Stimulated activated CD8-positive, alpha-beta memory T cell treated with anti-CD3 and anti-CD28 coated beads, Interleukin-7, amount 100 ng/mL, for 4 hours (primary cell): ENCODE measurements at places on chromosomes 6 and 20.

- no peak for DNase-seq
These were observed 11.5 kb downstream of the FILIP1 start for GRCh38 chr6:75481936-75482593.

- no peak for DNase-seq
These were observed 832.6 kb downstream of the QKI start for GRCh38 chr6:164247106-164247505.

DNA sequence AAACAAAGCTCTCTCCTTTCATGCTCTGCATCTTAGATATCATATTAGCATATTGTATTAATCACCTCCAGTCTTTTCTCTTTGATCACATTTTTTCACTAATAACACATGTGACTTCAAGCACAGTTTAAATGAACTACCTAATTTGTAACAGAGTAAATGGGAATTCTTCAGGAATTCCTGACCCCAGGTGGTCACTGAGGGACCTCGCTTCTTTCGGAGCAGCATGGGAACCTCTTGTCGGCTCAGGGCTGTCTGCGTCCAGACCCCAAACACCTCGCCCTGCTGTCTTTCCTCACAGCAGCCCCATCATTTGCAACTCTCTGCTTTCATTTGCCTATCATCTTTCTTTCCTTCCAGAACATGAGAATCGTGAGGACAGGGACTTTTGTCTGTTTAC is 103.5 kb downstream of the DACT2 start:
- DNase-seq = no peak

DNA sequence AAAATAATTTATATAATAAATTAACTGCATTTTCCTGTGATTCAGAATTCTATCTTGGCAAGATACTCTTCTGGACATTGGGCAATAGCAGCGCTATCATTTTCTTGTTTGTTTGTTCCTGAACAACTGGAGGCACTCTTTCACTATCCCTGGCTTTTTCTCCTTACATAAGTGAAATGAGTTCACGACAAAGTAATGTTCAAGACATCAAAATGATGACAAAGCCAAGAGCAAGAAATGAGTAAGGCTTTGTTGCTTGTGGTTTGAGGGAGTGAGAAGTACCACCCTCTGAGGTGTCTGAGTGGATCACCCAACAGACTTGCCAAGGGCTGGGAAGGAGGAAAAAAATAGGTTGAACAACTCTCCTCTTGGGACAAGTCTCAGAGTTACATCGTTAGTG is 466.6 kb upstream of the JAG1 start:
- no peak for DNase-seq

- no peak for DNase-seq
These were observed 394.2 kb downstream of the BMP2 start for GRCh38 chr20:7161690-7162089.

GRCh38 chr6:11810039-11810541 is 31.5 kb upstream of the ADTRP start:
- DNase-seq = no peak

DNA sequence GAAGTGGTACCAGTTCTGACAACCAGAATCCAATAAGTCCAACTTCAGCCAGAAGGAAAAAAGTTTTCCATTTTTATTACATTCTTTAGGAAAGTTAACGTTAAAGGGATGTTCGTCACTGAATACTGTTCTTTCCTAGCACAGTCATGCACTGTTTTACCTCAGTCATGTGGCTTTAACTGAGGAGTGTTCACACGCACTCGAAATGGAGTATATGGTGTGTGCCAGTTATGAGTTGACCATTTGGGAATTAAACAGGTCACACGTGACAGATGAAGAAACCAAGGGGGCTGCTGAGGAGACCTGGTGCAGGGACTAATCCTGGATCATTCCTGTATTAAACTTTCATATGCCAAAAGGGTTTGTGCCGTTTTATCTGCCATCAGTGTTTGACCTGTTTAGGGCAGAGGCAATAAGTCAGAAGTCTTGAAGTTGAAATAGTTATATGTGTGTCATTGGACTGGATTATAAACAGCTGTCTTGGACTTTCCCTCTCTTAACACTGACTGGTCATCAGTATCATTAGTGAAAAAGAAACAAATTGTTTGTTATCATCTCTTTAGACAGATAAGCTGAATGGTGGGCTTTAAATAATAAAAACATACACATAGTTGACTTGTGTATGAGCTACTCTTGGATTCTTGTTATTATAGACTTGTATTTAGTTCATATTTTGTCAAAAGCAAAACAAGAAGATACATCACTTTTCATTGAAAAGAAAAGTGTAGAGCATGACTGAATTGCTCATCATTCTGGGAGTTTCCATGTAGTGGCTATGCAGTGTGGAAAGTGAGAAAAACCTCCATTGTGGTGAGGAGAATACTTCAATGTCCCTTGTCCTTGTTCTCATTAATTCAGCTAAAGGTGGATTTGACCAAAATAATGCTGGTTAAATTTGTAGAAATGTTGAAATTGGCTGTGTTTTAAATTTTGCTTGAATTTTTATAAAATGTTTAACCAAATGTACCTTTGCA is 123.5 kb upstream of the SAMD5 start:
- no peak for DNase-seq

DNA sequence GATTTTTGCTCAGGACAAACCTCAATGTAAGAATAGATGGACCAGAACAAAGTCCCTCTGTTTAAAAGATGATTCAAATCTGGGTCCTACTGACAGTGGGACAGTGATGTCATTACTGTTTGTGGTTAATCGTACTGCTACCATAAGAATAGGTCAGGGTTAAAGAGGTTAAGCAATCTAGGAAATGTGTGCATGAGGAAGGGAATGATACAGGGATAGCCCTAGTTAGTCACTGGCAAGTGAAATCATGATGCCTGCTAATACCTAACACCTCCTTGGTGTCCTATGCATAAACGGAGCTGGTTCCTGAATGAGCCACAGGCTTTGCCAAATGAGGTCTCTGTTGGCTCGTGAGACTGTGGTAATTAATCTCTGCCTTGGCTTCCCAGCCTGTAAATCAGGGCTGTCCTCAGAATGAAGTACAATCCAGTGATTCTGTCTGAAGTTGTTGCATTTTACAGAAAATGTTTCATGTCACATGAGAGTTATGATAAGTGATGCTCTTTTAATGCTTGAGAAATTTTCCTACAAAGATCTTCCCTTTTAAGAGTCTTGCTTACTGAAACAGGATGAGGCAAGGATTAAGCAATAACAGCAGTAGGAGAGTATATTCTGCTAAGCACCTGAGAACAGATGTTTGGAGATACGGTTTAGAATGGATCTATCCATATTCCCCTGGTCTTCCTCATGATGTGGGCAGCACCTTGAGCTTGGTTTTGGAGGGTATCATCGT is 3.8 kb downstream of the MEP1A start:
- no peak for DNase-seq

DNA sequence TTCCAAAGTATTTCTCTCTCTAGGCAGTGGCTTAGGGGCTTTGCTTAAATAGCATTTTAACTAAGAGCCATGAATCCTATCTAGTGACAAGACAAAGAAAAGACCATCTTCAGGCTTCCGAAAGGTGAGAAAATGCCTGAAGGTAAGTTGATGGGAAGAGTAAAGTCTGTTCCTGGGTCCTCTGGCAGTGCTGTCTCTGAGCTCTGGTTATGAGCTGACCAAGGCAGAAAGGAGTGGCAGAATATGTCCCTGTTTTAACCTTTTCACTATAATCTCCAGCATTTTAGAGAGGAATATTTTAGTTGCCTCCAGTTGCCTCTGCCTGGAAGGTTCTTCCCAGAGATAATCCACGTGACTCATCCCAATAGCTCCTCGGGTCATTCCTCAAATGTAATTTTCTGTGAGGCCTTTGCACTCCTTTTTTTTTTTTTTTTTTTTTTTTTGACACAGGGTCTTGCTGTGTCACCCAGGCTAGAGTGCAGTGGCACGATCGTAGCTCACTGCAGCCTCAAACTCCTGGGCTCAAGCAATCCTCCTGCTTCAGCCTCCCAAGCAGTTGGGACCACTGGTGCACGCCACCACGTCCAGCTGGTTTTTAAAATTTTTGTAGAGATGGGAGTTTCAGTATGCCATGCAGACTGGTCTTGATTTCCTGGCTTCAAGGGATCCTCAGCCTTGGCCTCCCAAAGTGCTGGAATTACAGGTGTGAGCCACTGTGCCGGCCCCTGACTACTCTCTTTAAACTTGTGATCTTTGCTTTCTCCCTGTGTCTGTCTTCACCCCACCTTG is 3.7 kb upstream of the ARMH2 start:
- DNase-seq = no peak

- no peak for DNase-seq
These were observed 49.9 kb downstream of the AIG1 start for GRCh38 chr6:143110572-143110971.

- DNase-seq = no peak
These were observed 68.0 kb downstream of the PLCG1 start for GRCh38 chr20:41205313-41205712.

DNA sequence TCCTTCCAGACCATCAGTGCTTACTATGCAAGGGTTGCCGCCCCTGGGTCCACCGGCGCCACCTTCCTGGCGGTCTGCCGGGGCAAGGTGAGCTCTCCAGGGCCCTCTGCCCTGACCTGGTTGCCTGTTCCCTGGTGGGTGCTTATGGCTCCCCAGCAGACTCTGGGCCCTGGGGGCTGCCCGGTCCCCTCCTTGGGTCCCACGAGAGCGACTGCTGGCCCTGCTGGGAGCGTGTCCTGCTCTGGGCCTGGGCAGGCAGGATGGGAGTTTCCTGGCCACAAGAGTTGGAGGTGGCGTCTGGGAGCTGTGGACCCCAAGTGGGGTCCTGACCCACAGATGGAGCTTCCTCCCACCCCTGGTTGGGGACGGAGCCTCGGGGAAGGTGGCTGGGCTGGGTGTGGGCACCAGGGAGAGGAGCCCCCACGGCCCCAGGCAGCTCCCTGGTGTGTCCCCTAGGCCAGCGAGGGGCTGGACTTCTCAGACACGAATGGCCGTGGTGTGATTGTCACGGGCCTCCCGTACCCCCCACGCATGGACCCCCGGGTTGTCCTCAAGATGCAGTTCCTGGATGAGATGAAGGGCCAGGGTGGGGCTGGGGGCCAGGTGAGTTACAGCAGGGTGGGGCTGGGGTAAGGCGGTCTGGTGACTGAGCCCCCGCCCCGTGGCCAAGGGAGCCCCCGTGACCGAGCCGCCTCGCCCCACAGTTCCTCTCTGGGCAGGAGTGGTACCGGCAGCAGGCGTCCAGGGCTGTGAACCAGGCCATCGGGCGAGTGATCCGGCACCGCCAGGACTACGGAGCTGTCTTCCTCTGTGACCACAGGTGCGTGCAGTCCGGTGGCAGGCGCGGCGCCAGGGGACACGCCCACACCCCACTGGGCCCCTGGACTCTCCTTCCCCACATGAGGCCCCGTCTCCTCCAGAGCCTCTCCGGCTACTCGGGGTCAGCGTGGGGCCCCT is 7.1 kb upstream of the TNFRSF6B start:
- DNase-seq = no peak

- no peak for DNase-seq
These were observed 87.4 kb downstream of the NOL4L start for GRCh38 chr20:32497589-32498224.

GRCh38 chr20:11168026-11168425 is 494.2 kb upstream of the JAG1 start:
- no peak for DNase-seq

DNA sequence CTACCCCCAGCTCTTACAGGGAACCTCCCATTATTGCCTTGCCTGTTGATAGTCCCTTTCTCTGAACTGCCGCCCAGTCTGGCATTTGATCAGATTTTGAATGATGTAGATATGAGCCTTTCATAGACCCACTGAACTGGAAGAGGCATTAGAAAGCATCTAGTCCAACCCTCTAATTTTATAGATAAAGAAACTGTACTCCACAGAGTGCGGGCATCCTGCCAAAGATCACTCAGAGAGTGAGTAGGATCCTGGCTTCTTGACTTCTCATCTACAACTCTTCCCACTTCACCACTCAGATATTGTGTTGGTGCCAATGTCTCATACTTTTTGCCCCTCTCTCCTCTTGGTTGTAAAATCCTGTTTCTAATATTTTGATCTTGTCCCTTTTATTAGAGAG is 179.2 kb upstream of the BMP2 start:
- DNase-seq = no peak

DNA sequence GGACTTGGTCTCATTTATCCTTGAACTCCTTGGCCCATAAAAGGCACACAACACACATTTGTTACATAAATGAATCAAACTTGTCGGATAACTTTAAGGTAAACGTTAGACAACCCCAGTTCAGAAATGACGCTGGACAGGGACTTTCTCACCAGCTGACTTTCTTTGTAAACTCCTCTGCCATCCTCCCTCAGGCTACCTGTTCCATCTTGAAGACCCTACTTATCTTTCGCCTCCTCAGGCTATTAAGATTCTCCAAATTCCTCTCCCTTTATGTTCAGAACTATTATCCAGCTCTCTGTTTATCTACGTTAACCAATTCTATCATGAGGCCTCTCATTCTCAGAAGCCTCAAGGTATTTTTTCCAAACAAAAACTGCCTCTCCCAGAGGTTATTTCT is 47.7 kb upstream of the KIF16B start:
- no peak for DNase-seq

GRCh38 chr20:5085380-5085779 is 34.4 kb downstream of the PCNA start:
- DNase-seq = no peak

DNA sequence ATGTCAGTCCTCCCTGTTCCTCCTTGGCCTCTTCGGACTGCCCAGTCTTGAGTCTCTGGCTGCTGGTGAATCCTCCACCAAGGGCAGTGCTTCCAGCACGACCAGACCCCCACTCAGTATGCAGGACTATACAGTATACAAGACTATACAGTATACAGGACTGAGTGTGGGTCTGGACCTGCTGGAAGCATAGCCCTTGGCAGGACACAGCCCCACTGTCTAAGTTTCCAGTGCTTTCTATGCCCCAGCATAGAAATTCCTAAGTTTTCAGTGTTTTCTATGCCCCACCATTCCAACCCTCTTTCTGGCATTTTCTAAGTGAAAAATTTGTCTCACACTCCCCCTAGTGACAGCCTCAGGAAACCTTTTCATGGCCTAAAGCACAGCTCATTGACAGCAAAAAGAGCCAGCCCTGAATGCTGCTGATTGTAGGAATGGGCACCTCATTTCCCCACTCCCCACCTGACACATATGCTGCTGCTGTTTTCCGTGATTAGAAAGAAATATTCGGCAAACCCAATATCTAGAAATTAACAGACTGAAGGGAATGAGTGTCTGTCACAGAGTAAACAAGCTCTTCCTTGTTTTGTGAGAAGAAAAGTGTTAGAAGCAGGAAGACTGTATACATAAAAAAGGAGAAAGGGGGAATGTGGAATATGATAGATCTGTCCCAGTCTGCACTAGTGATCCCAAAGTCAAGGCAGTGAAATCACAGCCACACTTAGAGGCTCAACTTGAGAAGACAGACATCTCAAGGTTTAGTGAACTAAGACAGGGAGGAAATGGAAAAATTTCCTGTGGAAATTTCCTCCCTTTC is 206.9 kb downstream of the IBTK start:
- DNase-seq = no peak

GRCh38 chr6:31400467-31401289 is 2.7 kb upstream of the MICA start:
- peak; percentile 73 for DNase-seq

DNA sequence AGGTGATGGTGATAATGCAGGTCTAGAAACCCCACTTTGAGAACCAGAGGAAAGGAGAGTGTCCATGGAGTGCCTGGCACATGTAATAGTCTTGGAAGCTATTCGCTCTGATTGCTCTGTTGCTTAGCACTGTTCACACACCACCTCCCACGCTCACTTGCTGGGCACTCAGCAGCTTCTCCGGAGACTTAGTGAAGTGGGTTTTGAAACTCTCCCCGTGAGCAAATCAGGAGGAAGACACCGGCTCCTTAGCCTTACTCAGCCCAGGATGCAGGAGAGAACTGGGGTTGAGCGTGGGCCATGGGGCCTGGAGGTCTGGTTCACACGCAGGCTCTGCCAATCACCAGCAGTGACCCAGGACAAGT is 22.2 kb downstream of the BMP7 start:
- DNase-seq = no peak
